Inflammatory macrophage (primary cell): ENCODE measurements at places on chromosomes 5 and 9.

- DNase-seq, result no peak
Observed at GRCh38 chr5:103060424-103060954, 59.4 kb downstream of the GIN1 start.

- DNase-seq, result no peak
Observed at GRCh38 chr5:81904861-81905260, 67.0 kb upstream of the ATG10 start.

DNA sequence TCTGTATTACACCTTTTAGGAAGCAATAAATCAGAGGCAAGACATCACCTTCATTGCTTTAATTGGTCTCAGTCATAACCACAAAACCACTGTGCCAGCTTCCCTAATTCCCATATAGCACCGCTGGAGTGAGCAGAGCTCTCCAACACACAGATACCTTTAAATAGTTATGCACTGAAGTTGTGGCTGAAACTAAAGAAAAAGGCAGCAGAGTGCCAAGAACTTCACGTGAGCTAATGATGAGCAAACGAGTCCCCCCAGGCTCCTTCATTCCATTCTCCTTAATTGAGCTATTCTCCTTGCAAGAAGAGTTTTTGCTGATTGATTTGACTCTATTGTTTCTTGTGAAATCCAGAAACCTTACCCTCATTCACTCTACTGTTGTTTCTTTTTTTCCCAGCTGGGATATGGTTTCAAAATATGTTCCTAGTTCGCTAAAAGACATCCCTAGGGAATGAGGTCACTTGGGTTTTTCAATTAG, 501.5 kb downstream of the SPATA31D1 start:
- DNase-seq, result no peak

DNA sequence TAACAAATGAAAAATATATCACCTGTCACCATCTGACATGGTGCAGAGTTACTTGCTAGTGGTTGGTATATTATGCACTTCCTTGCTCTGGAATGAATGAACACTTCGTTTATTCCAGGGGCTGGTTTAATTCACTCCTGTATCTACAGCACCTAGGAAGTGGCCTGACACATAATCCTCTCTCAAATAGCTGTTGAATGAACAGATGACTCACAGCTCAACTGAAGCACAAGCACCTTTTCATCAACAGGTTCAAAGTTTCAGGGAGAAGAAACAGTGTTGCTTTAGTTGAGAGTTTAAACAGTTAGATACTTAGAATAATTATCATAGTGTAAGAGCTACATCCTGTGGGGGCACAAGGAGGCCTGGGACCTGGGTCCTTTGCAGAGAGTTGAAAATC, 135.0 kb upstream of the DAP start:
- DNase-seq, result no peak

GRCh38 chr9:130854092-130854491, 19.0 kb downstream of the ABL1 start:
- DNase-seq, result no peak

- DNase-seq, result no peak
Observed at GRCh38 chr5:123089914-123090660, 1.0 kb downstream of the PRDM6 start.

DNA sequence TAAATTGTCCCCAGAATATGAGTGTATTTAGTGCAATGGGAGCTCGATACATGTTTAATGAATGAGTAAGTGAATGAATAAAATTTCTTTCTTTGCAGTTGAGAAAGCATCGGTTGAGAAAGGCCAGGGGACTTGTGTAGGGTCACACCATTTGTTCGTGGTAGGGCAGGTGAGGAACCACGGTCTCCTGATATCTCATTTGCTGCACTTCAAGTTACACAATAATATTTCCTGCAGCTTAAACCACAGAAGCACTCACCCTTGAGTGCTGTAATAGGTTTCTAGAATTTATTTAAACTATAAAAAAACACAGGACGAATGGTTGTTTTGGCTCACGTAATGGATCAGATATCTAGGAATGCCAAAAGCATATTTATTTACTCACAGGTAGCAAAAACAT, 429.8 kb downstream of the SPATA31D1 start:
- DNase-seq, result no peak

- DNase-seq, result no peak
Observed at GRCh38 chr9:108546215-108546614, 309.6 kb downstream of the ACTL7B start.

DNA sequence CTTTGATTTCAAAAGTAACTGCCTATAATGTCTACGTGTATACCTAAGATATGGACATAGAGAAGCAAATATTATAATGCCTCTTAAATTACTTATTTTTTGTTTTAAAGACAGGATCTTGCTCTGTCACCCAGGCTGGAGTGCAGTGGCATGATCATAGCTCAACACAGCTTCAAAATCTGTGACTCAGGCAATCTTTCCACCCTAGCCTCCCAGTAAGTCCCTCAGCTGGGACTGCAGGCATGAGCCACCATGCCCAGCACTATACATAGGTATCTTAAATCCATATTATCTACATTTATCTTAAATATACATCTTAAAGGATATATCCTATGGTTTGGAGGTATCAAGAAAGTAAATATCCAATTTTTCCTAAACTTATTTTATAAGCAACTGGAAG, 261.2 kb downstream of the ARL15 start:
- no peak for DNase-seq

GRCh38 chr5:164392531-164392930, 887.1 kb downstream of the MAT2B start:
- DNase-seq, result no peak

DNA sequence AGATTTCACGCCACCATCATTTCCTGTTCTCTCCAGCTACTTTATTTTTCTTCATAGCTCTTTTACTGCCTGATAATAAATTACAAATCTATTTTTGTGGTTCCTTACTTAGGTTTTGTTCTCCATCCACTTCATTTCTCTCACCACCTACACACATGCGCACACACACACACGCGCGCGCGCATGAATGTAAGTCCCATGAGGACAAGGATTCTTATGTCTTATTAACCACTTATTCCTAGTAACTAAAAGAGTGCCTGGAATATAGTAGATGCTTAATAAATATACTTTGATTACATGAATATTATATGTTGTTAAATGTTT, 116.5 kb downstream of the TRPM6 start:
- DNase-seq, result no peak

DNA sequence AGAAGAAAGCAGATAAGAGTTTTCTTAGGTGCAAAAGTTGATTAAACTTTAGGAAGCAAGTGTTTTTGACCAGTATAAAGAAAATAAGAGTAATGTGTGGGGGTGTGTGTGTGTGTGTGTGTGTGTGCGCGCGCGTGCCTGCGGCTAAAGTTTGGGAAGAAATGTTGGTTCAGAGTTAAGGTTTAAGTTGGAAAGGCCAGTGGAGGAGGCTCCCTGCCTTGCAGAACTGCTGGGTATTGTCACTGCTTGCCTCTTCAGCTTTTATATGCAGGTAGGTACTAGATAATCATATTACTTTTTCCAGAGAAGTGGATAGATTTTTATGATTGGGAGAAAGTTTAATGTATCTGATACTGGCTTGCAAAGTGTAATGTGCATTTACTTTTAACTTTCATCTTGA, 2.0 kb downstream of the PIK3R1 start:
- no peak for DNase-seq

DNA sequence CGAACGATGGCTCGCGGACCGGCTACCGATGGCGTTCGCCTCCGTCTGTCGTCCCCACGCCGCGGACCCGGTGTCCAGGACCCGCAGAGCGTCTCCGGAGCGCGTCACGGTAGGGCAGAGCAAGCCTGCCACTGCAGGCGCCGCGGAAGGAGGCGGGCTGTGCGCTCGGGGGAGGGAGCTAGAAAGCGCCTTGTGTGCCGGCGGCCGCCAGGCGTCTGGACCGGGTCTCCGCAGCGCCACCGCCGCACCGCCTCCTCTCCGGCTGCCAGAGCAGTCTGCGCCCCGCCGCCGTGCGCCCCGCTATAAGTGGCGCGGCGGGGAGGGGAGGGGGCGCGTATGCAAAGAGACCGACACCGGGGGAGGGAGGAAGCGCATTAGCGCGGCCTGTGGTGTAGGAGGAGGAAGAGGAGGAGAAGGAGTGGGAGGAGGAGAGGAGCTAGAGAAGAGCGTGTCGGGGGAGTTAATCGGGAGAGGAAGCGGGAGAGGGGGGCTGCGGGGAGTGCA, at the start of gene ENC1:
Gene ENC1, minus strand, starts transcription at position 279 of the 504 bp plus-strand sequence. CDS start 4,243 bp downstream, outside the sequence.
- peak; percentile 82 for DNase-seq

- no peak for DNase-seq
Observed at GRCh38 chr5:88702332-88702731, 180.7 kb downstream of the MEF2C start.

GRCh38 chr5:83577036-83577636, 105.6 kb downstream of the VCAN start:
- DNase-seq, result peak; percentile 40

DNA sequence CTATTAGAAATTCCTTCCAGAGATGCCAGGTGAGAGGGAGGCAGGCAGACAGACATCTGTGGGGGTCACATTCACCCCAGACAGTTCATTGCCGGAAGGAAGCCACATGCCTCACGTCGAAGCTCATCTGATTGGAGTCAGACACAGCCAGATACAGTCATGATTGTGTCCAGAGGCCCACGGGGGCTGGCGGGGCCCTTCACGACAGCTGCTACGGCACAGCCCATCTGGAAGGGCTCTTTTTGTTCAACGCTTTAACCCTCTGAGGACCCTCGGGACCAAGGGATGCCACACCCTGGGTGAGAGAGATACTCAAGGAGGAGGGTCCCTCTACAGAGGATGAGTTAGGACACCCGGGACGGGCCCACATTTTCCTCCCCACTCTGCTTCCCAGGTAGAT, 31.9 kb upstream of the GABRP start:
- DNase-seq, result no peak

- no peak for DNase-seq
Observed at GRCh38 chr9:82604947-82605656, 457.8 kb downstream of the RASEF start.

DNA sequence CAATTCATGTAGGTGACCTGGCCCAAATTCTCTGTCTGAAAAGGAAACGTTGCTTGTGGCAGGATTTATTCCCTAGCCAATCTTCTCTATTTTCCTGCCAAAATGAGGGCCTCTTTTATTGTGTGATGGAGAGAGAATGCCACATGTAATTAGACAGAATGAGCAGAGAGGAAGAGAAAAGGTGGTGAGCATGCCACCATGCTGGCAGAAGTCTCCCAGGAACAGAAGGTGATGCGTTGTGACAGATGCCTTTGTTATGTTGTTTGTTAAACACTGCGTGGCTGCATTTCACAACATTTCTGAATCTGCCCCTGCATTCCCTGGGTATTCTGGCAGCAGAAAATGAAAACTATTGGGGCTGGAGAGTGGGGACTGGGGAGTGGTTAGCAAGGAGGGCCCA, 577.6 kb downstream of the TLR4 start:
- no peak for DNase-seq

- no peak for DNase-seq
Observed at GRCh38 chr5:29983528-29984155, 1209.8 kb upstream of the CDH6 start.
